A673 (cell line): ENCODE measurements at places on chromosomes 6 and 20. TPM values are rescaled to one million over a fixed set of nuclear protein-coding genes. Genes with fewer than 3 reads are reported as not detected.

EYA2 gene
- not detected in 2 replicates for total RNA-seq

GRCh38 chr6:131414956-131415355, 158.1 kb upstream of the ARG1 start:
- DNase-seq: no peak

- no peak for DNase-seq
Measured at GRCh38 chr6:38180586-38180985, 361.1 kb downstream of the ZFAND3 start.

FAM162B gene
- total RNA-seq: 0.81 and 0.97 TPM in 2 replicates

GRCh38 chr6:54195637-54196036, 84.4 kb downstream of the MLIP start:
- DNase-seq: no peak

- DNase-seq: no peak
Measured at GRCh38 chr6:89874438-89874837, 19.8 kb upstream of the GJA10 start.

- DNase-seq: no peak
Measured at GRCh38 chr20:23037017-23037481, 1.9 kb downstream of the SSTR4 start.

HRH3 gene
- 0.22 TPM in 1 of 2 replicates, not detected in the other for total RNA-seq

GRCh38 chr20:42295592-42295991, 677.4 kb upstream of the CHD6 start:
- DNase-seq: peak; percentile 1

DNA sequence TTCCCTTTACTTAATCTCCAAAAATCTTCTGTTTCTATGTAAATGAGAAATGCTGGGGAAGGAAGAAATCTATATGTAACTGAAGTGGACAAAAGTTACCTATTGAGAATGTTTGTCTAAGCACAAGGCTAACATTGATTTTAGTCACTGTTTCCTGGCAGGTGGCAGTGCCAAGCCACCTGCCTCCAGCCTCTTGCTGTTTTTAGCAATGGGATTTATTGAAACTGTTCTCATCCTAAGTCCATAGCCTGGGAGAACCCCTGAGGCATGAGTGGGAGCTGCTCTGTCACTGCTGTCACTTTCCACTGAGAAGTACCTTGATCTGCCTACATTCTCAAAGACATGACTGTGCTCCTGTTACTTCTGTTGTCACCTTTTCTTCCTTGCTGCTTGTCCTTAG, 14.7 kb downstream of the ENPP3 start:
- no peak for DNase-seq

DNA sequence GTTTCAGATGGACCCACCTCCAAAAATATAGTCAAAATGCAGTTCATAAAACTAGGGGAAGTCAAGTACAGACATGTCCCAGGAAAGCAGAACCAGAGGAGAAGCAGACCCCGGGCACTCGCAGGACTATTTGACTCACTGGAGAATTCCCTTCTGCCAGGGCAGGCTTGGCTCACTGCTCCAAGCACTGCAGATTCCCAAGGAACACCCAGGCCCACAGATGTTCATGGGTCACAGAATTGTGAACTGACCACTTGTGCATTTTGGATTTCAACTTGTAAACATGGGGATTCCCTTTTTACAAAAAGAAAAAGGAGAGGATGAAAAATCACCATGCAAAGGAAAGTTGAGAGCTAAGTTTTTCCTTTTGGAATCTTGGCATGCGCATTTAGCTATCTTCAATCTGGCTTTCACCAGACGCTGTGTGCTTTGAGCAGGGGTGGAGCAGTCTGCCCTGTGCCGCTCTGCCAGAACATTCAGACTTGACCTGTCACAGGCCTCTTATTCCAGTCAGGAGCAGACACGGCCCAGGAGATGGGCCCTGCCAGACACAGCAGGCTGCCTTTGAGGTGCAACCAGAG, 237.5 kb upstream of the TAB2 start:
- no peak for DNase-seq

- DNase-seq: no peak
Measured at GRCh38 chr20:40954521-40955165, 74.0 kb upstream of the TOP1 start.

DNA sequence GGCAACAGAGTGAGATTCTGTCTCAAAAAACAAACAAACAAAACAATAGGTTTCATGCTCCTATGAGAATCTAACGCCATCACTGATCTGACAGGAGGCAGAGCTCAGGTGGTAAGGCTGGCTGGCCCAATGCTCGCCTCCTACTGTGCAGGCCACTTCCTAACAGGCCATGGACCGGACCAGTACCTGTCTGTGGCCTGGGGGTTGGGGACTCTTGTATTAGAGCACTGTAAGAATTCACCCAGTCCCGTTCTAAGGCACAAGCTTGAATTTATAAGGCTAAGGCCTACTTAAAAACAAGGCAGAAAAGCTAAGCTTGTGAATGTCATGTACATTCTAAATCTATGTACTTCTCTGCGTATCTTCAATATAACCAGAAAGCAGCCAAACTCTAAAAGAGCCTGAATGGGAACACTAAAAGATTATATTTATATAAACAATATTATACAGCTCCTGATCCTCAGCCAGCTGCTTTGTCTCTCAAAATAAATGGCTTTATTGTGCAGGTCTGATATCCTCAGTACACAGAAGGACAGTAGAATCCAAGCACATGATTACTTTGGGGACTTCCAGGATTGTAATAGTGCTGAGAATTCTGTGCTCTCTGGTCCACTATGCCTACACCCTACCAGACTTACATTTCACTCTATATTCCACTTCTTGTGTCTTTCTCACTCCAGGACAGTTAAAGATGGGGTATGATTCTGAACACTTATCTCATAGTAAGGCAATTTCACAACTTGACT, 64.5 kb upstream of the DST start:
- no peak for DNase-seq

DNA sequence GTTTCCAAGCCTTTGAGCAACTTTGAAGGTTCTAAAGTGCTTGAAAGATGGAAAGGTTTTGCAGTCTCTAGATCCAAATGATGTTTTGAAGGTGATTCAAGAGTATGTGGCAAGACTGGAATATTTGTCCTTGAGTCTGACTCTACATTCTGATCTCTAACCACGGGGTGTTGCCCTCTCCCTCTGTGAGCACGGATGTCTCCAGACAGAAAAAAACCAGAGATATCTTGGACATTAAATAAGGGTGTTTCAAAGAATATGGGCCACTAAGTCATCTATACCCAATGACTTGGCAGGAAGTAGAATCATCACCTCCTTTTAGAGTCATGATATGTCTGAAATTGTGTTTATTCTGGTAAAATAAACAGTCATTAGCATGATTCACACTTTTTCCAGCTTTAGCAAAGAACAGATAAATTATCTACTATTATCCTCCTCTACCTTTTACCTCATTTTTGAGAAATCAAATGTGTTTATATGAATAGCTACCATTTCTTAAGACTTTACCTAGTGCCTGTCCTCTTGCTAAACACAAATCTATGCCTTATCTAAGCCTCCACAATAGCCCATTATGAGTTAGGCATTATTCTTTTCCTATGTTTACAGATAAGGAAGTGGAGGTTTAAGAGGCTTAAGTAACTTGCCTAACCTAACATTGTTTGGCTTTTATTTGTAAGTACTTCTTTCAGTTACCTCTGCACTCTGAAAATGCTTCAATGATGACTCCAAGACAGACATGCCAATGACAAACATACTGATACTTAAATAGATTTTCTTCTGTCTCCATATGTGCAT, 384.4 kb downstream of the BMP2 start:
- DNase-seq: no peak

DNA sequence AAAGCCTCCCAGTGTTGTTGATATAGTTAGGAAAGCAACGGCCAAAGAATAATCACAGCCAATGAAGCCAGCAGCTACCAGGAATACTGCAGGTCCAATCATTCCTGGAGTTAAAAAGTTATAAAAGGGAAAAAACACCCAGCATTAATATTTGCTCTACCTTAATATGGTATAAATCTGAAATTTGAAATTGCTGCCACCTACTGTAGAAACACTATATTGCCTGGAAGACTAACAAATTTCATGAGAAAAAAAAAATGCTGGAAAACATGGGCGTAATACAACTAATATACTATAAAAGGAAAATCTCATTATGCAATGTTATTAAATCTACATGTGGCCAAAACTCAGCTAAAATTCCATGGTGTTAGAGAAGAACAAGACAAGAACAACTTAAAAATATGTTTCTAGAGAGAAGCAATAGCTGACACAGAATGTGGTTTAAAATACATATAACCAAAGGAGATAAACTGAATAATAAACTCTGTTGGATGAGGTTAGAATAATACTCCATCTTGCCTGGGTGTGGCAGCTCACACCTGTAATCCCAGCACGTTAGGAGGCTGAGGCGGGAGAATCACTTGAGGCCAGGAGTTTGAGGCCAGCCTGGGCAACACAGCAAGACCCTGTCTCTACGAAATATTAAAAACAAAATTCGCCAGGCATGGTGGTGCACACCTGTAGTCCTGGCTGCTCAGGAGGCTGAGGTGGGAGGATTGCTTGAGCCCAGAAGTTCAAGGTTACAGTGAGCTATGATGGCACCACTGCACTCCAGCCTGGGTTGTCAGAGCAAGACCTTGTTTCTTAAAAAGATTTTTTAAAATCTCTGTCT, 43.1 kb downstream of the SLC17A5 start:
- DNase-seq: peak; percentile 65

GRCh38 chr6:42320762-42321161, 103.1 kb upstream of the MRPS10 start:
- no peak for DNase-seq

BACH2 gene
- 0.37 and 1.9 TPM in 2 replicates for total RNA-seq

GRCh38 chr6:147447835-147448611, 60.5 kb upstream of the SAMD5 start:
- DNase-seq: peak; percentile 62

FABP7 gene
- 1.2 and 1.4 TPM in 2 replicates for total RNA-seq

PRRT1 gene
- total RNA-seq: 4.5 and 4.7 TPM in 2 replicates

DNA sequence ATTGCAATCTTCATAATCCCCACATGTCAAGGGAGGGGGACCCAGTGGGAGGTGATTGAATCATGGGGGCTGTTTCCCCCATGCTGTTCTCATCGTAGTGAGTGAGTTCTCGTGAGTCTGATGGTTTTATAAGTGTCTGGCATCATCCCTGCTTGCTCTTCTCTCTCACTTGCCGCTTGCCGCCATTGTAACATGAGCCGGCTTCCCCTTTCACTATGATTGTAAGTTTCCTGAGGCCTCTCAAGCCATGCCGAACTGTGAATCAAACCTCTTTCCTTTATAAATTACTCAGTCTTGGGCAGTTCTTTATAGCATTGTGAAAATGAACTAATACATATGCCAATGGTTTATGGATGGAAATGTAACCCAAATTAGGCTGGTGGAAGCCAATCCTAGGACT, 109.4 kb upstream of the AKAP12 start:
- no peak for DNase-seq
